Activated CD4-positive, alpha-beta T cell treated with anti-CD3 and anti-CD28 coated beads, Interleukin-2, amount 10 ng/mL, durations not matched to agents 24 days and 14 days (primary cell): ENCODE measurements at places on chromosomes 7 and 10. TPM values are rescaled to one million over a fixed set of nuclear protein-coding genes. Genes with fewer than 3 reads are reported as not detected.

CPA2 gene
- total RNA-seq, result 0.14 TPM in 2 replicates

ERVW-1 gene
- not detected in 2 replicates for total RNA-seq

TBRG4 gene
- total RNA-seq, result 192 and 198 TPM in 2 replicates

ASZ1 gene
- not detected in 2 replicates for total RNA-seq

AKR1C3 gene
- total RNA-seq, result not detected in 2 replicates

NEBL gene
- total RNA-seq, result 0.42 and 0.59 TPM in 2 replicates

DNA sequence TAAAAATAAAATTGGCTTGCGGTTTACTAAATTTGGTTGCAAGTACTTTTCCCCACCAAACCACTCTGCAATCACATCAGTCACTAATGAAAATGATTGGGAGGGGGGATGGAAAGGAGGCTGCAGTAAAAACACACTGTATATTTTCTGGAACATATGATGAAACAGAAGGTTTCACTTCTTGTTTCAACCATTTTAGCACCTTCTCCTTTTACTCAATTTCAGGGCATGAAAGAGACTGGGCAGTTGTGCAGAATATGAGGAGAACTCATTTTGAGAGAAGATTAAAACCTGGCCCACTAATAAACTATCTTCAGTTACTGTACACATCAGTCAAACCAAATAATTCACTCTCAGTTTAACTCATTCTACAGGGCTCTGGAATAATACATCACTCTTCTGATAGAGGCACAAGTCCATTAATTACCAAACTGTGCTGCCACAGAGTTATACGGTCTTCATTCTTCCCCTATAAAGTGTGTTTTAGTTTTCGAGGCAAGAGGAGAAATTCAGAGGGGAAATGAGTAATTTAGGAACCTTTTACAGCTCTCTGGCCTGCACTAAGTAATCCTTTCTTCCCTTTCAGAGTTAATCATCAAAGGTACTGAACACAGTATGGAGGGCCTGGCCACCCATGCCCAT lies 25.5 kb downstream of the JAZF1 start:
- H3K4me1 ChIP-seq, result peaks cover 37% of the 10 kb centered on the region
- no peak for DNase-seq
- H3K4me3 ChIP-seq, result peak overlapping the region; percentile 34
- peaks cover 11% of the 10 kb centered on the region for H3K27me3 ChIP-seq

DNA sequence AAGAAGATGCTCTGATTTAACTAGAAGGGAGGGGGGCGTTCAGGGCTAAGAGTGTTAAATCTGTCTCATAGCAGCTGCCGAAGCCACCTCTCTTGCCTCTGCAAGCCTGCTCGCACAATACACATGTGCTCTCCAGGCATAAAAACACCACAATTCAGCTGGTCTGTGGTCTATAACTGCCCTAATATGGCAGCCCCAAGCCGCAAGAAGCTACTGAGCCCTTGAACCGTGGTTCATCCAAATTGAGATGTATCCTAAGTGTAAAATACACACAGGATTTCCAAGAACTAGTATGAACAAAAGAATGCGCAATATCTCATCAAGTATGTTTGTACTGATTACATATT lies 70.8 kb upstream of the FGFR2 start:
- H3K27me3 ChIP-seq, result peaks cover 4% of the 10 kb centered on the region
- H3K27ac ChIP-seq, result no peak overlapping the region
- H3K4me1 ChIP-seq, result no peaks in the 10 kb centered on the region
- no peak overlapping the region for H3K4me3 ChIP-seq
- no peak for DNase-seq
- H3K36me3 ChIP-seq, result no peaks in the 10 kb centered on the region

- no peaks in the 10 kb centered on the region for H3K4me1 ChIP-seq
- H3K27ac ChIP-seq, result no peak overlapping the region
- H3K36me3 ChIP-seq, result no peaks in the 10 kb centered on the region
- no peak overlapping the region for H3K4me3 ChIP-seq
- no peaks in the 10 kb centered on the region for H3K27me3 ChIP-seq
Measured at GRCh38 chr7:125661-126060, 66.7 kb upstream of the FAM20C start.

DNA sequence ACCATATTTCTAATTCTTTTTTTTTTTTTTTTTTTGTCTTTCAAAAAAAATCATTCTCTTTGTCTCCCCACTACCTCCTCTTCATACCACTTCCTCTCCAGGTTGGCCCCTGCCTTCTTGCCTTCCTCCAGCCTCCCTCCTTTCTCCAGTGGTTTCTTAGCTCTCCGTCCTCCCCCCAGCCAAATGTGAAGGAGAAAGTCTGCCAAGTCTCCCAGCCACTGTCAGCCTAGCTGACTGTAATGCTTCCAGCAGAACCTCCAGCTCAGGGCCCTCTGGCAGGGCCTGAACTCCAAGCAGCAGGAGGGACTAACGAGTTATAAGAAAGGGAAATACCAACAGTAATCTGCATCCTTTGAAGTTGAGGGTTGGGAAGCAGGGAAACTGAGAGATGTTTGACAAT lies 35.5 kb upstream of the BICC1 start:
- no peak overlapping the region for H3K27ac ChIP-seq
- peaks cover 6% of the 10 kb centered on the region for H3K27me3 ChIP-seq
- no peak for DNase-seq
- H3K36me3 ChIP-seq, result no peaks in the 10 kb centered on the region
- no peak overlapping the region for H3K4me3 ChIP-seq

DNA sequence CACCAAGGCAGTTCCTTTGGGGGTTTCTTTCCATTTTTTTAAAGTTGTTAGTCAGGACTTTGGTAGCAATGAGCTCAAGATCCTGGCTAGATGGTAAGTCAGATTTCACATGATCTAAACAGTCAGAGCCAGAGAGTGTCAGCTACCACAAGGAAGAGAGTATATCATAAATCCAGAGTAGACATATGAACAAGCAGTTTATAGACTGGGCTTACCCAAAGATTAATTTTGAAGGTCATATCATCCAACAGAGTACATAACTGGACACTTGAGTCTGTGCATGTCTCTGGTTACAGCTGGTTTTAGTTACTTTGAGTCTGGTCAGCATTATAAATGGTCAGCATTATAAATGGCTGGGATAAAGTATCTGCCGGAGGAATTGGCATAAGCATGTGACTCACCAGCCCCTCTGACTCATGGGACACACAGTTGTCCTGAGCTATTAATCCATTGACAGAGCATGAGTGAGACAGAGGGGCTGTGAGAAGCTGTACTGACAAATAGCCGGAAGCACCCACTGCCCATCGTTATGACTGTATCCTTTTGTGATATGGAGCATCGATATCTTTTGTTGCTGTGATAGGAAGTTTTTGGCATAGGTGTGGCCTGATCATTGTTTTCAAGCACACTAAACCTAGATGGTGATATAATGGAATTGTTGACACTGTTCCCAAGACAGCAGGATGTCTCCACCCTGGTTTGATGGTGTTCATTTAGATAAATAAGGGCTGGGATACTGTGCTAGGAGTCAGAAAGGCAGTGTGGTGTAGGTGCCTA lies 19.3 kb downstream of the PPP1R3C start:
- no peak overlapping the region for H3K27ac ChIP-seq
- peaks cover 13% of the 10 kb centered on the region for H3K27me3 ChIP-seq
- no peaks in the 10 kb centered on the region for H3K36me3 ChIP-seq
- H3K4me3 ChIP-seq, result no peak overlapping the region
- DNase-seq, result no peak

GRCh38 chr10:113680190-113681111 lies 739 bp downstream of the CASP7 start:
- peaks cover 27% of the 10 kb centered on the region for H3K36me3 ChIP-seq
- H3K4me3 ChIP-seq, result peak overlapping the region; percentile 89
- H3K27ac ChIP-seq, result peak overlapping the region; percentile 89
- peaks cover 44% of the 10 kb centered on the region for H3K4me1 ChIP-seq
- peak; percentile 79 for DNase-seq

DNA sequence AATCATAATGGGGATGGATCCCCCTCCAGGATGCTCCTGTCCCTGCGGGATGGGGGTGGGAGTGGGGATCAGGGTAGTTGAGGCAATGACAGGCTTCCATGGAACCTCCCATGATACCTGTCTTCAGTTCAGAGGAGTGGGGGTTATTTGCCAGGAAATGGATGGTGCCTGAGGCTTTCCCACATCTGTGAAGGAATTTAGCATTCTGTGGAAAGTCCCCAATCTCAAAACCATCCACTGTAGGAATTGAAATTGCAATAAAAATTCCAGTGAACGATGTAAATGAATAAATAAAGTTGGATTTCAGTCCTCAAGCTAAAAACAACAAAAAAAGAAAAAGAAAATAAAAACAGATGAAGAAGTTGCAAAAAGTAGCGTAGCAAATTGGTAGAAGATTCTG lies 81.9 kb downstream of the CHRM2 start:
- no peak for DNase-seq
- H3K4me3 ChIP-seq, result no peak overlapping the region
- H3K27me3 ChIP-seq, result no peaks in the 10 kb centered on the region
- H3K36me3 ChIP-seq, result no peaks in the 10 kb centered on the region
- H3K4me1 ChIP-seq, result no peaks in the 10 kb centered on the region
- H3K27ac ChIP-seq, result no peak overlapping the region
